ENCODE measurements at places on chromosomes 2 and 18. TPM values are rescaled to one million over a fixed set of nuclear protein-coding genes. Genes with fewer than 3 reads are reported as not detected.

PID1 gene
- 48.0 TPM for total RNA-seq

GKN2 gene
- total RNA-seq = 53.3 TPM

CCDC141 gene
- 40.5 TPM for total RNA-seq

DNA sequence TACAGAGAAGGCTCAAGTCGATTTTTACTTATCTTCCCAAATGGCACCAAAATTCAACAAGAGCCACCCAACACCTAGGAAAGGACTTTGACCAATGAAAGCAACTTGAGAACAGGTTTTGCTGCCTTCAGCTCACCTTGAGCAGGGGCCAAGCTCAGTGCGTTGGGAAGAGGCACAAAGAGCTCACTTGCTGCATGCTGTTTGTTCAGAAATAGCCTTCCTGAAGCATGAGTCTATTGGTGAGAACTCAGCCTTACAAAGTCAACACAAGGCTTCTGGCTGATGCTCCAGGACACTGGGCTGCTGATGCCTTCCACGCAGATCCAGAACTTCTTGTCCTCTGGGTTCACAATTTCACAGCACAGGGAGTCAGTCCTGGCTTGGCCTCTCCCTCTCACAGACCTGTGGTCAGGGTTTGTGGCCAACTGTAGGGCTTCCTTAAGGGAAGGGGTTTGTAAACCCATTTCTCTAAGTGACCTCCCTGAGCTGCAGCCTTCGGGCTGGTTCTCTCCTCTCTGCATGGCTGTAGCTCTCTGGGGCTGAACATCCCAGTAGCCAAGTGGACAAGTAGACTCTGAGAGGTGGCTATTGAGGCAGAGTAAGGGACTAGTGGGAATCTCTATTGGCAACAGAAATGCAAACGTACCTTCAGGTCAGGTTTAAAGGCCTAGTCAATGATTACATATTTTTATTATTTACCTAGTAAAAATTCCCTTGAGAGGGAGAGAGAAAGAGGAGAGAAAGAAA, 124.7 kb upstream of the GATA6 start:
- no peaks in the 10 kb centered on the region for H3K36me3 ChIP-seq
- no peak overlapping the region for H3K27ac ChIP-seq
- no peak for DNase-seq
- H3K4me1 ChIP-seq = no peaks in the 10 kb centered on the region
- H3K27me3 ChIP-seq = no peaks in the 10 kb centered on the region

DNA sequence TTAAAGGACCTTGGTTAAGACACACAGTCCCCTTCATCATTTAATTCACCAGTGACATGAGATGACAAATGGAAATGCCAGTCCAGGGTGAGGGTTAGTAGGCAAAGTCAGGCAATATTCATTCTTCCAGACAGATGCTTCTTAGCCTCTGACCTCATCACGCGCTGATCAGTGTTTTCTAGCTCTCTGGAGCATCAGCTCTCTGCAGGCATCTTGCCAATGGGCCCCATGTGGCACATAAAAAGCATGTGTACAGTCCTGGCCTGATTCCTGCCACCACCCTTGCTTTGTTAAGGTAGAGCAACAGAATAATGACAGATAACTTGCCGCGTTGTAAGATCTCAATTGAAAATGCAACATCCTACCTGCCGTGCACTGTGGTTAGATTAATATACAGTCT, 20.3 kb upstream of the NPAS2 start:
- H3K27me3 ChIP-seq = no peaks in the 10 kb centered on the region
